ENCODE measurements at places on chromosomes 13 and 19. TPM values are rescaled to one million over a fixed set of nuclear protein-coding genes. Genes with fewer than 3 reads are reported as not detected.

Gene ZNF625
- total RNA-seq, result 9.2 TPM

- DNase-seq, result no peak
Measured at GRCh38 chr19:35045667-35046300, 4.3 kb downstream of the HPN start.

Gene CGB2
- not detected for total RNA-seq

GRCh38 chr13:105915146-105915850 lies 620.2 kb downstream of the EFNB2 start:
- DNase-seq, result no peak

DNA sequence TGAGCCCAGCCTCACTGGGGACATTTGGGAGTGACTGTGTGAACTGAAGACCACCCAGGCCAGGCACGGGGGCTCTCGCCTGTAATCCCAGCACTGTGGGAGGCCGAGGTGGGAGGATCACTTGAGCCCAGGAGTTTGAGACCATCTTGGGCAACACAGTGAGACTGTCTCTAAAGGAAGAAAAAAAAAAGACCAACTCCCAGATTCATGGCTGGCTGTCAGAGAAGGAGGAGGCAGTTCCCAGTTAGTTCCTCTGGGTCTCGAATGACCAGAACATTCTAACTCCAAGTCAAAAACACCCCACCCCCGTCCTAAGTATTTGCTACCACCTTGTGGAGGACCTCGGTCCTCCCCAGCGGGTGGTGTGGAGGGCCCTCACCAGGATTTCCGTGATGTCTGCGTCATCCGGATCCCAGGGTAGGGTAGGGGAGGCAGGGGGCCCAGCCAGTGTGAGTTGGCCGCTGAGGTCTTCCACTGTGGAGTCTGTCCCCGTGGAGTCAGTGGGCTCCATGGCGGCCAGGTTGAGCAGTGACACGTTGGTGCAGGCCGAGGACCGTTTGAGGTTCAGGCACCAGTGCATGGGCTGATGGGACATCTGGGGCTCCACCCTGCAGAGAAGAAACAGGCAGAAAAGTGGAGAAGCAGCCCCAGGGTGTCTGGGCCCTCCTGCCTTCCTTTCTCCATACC lies 1.3 kb downstream of the TSKS start:
- no peak for DNase-seq

- DNase-seq, result no peak
Measured at GRCh38 chr19:47232422-47233211, 1.6 kb upstream of the BBC3 start.

Gene PIN1
- 67.8 TPM for total RNA-seq

- DNase-seq, result no peak
Measured at GRCh38 chr19:10662384-10663251, 8.5 kb downstream of the ILF3 start.

Gene NOP53
- total RNA-seq, result 842 TPM

Gene SWSAP1
- total RNA-seq, result 2.4 TPM

Gene BST2
- 11.3 TPM for total RNA-seq

DNA sequence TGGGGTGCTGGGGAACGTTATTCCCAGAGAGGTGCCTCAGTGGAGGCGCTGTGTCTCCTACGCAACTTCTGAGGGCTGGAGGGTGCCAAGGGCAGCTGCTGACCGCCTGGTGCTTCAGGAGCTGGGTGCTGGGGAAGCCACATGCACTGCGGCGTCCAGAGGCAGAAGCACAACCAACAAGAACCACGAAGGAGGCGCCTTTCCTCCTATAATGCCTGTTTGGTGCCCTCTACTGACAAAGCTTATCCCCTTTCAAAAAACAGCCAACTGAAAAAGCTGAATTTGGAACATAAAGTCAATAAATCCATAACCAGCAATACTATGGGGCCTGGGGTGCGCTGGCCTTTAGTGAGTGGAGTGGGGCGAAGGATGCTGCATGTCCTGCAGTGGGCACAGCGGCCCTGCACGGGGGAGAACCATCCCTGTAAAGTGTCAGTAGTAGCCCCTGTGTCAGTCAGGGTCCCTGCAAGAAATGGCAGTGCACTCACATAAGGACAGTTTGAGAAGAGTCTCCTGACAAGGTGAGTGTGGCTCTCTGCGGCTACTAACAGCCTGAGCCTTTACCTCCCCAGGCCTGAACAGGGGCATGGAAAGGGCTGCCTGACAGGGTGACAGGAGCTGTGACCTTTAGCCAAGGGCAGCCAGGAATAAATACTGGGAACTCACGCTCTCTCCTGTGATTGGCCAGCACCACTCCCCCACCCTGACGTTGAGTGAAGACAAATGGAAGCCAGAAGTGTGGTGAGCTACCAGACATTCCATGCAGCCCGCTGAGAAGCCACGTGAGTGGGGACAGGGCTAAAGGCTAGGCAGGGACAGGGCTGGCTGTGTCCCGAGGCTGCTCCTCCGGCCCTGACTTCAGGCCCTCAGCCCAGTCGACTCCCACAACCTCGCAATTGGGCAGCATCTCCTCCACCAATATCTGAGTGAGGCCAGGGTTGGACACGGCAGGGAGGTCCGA lies 4.5 kb upstream of the B3GNT8 start:
- no peak for DNase-seq
